A172 (cell line): ENCODE measurements at places on chromosomes 2 and 18.
A peak's percentile ranks its signal among the peaks of the same experiment; 100 is the strongest.

- peak; percentile 13 for DNase-seq
Observed at GRCh38 chr2:30078521-30078920, 68.3 kb upstream of the YPEL5 start.

- DNase-seq = no peak
Observed at GRCh38 chr2:85712336-85712735, 18.2 kb downstream of the GNLY start.

DNA sequence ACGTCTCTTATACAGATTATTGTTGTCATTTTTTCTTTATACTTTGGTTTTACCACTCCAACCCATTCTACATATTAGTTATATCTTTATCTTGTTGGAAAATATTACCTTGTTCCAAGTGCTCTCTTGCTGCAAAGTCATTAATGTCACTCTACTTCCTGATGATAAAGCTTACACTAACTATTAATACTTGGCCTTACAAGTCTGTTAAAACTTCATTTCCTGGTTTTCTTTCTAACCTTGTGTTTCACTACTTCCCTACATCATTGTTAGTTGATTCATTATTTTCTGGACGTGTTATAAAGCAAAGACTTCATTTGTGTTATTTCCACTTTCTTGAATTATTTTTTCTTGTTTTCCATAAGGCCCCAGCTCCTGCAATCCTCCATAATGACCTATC is 382.6 kb upstream of the CDH20 start:
- DNase-seq = no peak

GRCh38 chr2:128347171-128347558 is 28.5 kb upstream of the HS6ST1 start:
- no peak for DNase-seq

DNA sequence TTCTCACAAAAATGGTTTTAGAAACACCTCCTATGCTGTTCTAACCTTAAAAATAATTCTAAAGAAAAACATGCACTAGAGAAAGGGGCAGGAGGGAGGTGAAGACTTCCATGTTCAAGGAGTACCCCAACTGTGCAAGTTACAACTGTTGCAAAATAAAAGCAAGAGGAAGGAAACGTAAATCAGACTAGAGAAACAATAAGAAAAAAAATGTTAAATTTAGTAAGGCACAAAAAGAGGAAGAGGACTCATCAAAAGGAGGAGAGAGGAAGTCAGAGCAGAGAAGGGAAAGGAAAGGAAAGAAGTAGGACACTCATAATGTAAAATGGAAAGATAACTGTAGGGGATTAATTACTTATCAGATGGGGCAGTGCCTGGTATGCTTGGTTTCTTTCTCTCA is 34.1 kb downstream of the RAPH1 start:
- no peak for DNase-seq

DNA sequence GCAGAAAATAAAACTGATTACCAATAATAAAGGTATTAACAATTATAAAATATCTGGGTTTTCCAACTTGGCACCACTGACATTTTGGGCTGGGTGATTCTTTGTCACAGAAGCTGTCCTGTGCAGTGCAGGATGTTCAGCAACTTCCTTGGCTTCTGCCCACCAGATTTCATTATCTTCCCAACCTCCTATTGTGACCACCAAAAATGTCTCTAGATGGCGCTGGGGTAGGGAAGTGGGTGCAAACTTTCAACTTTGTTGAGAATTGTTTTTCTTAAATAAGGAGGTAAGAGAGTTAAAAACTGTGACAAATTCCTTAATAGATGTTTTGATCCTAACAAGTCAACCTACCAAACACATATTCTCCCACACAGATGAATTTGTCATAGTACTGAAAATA is 90.1 kb downstream of the GAREM1 start:
- DNase-seq = no peak

GRCh38 chr2:173961346-173961705 is 3.8 kb downstream of the SP3 start:
- DNase-seq = no peak

GRCh38 chr2:188785490-188785889 is 188.7 kb upstream of the COL3A1 start:
- no peak for DNase-seq

DNA sequence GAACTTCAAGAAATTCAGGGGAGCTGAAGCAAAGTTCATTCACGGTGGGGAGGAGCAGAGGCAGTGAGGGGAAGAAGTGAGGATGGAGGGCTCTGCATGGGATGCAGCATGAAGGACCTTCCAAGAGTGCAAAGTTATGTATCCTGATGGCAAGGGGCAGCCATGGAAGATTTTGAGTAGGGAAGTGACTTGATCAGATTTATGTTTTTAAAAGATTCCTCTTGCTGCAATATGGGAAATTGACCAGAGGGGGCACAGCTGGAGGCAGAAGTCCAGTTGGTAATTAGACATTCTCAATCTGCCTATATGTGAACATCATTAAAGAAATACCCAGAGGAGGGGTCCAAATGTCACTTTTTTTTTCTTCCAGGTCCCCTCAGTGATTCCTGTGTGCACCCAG is 21.5 kb upstream of the ANXA4 start:
- DNase-seq = no peak

DNA sequence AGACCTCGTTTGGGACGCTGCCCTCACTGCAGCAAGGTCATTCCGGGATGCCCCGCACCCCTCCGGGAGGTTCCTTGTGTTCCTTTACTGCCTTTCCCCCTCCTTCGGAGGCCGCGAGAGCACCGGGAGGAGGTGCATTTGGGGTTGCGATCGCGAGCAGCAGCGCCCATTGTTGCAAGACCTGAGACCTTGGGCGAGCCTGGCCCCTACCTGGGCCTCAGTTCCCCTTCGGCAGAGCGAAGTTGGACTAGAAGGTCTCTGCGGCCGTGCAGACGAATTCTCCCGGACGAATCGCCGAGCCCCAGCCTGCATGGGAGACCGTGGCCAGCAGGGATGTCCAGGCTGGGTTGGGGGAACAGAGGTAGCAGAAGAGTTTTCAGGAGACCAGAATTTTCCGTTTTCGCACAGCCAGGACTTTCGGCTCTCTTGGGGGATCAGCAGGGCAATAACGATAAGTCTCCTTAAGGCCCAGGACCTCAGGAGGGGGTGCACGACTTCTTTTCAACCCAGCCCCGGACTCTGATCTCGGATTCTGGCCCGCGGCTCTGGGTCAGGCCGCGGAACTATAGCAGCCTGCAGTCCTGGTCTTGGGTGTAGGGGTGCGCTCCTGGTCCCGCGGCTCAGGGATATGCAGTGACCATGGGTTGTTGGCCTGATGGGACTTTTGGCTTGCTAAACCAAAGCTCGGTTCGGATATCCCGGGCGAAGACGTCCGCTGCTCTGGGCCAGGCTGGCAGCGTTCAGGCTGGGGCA is 2.8 kb downstream of the GDF7 start:
- DNase-seq = no peak

DNA sequence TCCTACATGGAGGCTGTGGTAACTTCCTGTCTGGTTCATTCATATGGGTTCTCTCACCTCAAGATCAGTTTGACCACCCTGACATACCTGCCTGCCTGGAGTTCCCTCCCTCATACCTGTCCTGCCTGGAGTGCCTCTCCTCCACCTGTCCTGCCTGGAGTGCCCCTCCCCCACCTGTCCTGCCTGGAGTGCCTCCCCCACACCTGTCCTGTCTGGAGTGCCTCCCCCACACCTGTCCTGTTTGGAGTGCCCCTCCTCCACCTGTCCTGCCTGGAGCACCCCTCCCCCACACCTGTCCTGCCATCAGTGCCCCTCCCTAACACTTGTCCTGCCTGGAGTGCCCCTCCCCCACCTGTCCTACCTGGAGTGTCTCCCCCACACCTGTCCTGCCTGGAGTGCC is 461.9 kb downstream of the PTPRM start:
- DNase-seq = no peak

DNA sequence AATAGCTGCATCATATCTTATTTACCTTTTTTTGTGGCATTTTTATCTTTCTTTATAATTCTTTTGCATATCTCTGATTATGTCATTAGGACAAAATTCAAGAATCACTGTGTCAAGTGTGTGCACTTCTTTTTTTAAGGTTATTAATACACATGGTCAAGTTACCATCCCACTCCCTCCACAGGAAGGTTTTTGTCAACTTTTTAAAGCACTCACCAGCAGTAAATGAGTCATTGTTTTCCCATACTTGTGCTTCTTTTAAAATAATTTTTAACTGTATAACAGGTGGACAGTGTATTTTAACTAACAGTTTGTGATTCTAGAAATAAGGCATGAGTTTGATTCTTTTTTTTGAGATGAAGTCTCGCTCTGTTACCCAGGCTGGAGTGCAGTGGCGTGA is 45.7 kb upstream of the FAM171B start:
- DNase-seq = peak; percentile 12

DNA sequence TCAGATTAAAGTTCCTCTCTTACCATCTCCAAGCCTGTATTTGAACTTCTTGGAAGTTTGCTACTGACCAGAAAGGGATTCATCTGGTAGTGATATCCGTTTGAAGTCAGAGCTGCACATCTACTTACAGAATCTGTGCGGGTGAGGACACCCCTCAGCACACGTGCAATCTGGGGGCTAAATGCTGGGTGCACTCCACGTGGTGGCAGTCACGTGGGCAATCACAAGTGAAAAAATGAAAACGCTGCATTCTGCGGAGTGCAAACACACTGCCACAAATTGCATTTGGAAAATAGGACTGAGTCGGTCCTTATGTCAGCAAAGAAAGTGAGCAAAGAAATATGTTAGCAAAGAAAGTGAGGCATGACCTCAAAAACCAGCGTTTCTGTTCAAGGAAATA is 76.1 kb upstream of the GYPC start:
- no peak for DNase-seq

GRCh38 chr2:136306836-136307235 is 188.9 kb upstream of the CXCR4 start:
- no peak for DNase-seq

DNA sequence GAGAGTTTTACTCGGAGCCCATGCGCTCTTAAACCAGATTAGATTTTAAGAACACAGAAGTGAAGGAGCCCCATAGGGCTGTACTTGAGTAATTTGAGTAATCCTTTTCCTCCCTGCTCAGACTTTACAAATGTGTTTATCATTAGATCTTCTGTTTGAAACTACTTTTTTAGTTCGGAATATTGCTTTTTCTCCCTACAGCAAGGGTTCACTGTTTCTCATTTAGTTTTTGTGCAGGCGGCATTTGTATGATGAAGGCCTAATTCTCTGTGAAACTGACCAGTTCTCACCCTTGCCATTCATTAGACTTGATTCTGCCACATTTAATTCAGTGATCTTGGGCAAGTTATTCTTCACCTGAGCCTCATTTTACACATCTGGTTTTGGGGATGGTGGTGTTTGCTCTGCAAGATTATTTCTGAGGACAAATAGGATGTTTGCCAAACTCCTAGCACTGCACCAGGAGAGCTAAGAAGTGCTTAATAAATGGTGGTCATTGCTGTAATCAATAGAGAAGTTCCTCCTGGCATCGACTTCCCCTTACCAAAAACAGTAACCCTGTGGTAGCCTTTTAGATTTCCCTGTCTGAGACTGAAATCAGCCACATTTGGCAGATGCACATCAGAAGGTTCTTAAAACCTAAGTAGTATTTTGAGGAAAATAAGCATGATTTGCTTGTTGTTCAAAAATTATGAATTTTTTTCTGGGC is 2.2 kb downstream of the B3GNT2 start:
- no peak for DNase-seq

DNA sequence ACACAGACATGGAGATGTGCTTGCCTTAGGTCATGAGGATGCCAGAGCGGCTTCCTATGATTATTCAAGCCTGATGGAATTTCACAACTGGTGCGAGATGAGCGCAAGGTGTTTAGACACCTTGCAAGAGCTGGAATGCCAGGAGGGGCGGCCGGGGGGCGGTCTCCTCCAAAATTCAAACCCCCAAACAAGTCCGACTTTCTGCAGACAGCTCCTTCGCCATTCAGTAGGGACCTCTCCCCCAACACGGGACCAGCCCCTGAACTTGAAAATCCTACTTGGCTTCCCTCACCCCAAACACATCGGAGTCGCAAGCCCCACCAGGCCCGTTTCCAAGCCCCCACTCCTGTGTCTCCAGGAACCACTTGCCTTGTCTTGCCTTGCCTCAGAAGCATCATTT is 64.8 kb upstream of the ID2 start:
- no peak for DNase-seq

GRCh38 chr2:153100151-153100550 is 378.4 kb downstream of the RPRM start:
- no peak for DNase-seq

GRCh38 chr18:2986150-2986865 is 26.6 kb downstream of the LPIN2 start:
- no peak for DNase-seq

GRCh38 chr2:173978447-173978846 is 13.3 kb upstream of the SP3 start:
- peak; percentile 21 for DNase-seq

DNA sequence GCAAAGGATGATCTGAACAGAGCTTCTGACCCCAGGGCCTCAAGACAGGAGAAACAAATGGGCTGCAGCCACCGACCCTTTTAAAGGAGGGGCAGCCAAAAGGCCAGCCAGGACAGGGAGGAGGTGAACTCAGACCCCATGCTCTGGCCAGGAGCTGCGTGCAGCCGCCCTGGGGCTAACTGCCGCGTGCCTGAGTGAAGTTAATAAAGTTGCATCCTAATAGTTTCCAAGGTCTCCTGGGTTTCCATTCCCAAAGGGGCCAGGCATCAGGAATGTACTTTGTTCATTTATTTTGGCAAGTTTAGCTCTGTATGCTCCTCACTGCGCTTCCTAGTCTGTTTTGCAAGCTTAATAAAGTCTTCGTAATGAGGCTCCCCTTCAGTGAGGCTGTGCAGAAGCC is 60.7 kb downstream of the EN1 start:
- DNase-seq = no peak

DNA sequence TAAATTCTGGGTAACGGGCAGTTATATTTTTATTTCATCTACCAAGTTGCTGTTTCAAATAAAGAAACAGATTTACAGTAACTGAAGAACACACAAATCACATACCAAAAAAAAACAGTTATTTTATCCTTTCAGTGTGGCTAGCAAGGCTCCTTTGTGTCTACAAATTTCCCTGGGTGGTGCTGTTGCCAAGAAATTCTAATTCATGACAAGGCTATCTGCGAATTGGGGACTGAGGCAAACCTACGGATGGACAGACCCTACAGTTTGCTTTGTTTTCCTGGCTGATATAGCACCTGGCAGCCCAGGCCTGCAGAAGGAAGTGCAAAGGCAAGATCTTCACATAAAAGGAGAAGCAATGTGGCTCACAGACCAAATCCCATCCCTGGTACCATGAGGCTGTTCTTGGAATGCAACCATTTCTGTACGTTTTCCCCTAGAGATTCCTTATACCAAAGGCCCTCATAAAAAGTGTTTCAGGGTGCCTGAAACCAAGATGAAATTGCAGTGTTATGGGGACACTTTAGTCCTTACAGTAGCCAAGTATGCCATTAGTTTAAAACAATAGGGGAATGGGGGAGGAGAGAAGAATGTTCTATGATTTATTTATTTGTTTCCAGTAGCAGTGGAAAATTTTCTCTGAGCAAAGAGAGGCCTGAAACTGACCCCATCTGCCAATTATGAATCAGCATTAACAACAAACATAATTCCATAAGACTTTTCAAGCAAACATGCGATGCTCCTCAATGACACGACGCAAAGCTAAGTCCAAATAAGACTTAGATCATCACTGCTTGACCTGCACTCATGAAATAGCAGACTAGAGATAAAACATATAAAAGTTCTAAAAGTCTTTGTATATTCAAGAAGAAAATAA is 4.3 kb downstream of the KLF7 start:
- no peak for DNase-seq
